ENCODE measurements at places on chromosomes 5 and 9. TPM values are rescaled to one million over a fixed set of nuclear protein-coding genes. Genes with fewer than 3 reads are reported as not detected.

DNA sequence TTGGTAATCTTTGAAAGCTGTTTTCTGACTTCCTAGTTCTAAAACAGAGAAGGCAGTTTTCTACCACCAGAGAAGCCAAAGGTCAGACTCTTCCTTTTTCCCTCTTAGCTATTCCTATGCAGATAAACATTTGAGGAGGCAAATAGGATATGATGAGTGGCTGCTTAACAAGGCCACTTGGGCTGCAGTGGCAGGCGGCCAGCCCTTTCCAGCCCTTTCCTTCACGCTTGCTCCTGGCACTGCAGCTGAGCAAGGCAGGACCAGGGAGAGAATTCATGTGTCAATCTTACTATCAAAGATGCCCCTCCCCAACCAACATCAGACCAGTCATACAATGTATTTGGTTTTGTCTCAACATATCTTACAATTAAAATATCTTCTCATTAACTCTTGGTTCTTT, 36.8 kb upstream of the RNF38 start:
- DNase-seq, result no peak
- H3K36me3 ChIP-seq, result no peaks in the 10 kb centered on the region
- no peaks in the 10 kb centered on the region for H3K27me3 ChIP-seq
- H3K4me3 ChIP-seq, result no peak overlapping the region
- H3K27ac ChIP-seq, result no peak overlapping the region
- H3K4me1 ChIP-seq, result no peaks in the 10 kb centered on the region

DNA sequence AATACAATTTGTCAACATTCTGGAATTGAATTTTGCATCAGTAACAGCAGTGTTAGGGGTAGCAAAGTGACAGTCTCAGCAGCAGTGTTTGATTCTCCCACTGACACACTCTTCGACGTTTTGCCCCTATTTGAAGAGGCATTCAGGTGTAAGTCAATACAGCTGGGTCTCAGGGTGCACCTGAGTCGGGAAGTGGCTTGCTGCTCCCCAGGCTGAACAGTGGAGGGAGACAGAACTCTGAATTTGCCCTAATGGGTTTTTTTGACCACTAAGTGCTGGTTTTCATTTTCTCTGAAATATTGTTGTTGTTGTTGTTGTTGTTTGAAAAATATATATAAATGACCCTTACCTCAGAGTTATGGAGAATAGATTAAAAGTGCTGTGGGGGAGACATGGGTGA, 223.2 kb downstream of the TLR4 start:
- no peak for DNase-seq
- no peak overlapping the region for H3K4me3 ChIP-seq
- H3K27me3 ChIP-seq, result no peaks in the 10 kb centered on the region
- no peaks in the 10 kb centered on the region for H3K4me1 ChIP-seq

Gene IL3
- not detected for total RNA-seq

DNA sequence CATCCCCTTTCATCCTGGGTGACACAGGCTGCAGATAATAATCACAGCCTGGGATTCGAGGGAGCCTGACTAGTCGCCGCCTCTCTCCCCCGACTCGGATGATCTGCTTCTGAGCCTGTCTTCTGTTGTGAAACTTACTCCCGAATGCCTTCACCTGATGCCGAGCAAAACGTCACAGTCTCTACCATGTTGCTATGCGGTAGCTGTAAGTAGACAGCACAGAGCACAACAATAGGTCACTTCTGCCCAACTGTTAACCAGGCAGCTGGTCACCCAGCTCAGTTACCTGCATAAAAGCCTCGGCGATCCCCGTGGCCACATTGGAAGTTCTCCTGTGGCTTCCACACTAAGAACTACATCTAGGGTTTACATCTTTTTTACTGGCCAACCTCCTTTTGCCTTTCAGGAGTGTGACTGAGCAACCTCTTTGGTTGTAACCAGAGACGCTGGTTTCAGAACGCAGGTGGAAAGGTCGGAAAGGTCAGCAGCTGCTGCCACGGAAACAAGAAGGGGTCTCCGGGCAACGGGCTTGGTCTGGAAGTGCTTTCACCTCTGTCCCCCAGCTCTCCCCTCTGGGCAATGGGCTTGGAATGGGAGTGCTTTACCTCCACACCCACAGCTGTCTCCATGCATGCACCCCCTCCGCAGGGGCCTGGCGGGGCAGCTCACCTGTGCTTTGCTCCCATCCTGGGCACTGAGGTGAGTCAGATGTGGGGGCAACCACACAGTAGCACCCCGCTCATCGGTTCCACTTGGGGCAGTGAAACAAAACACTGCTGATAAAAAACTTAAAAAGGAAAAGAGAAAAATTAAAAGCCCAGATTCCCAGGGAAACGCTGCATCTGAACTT, 7.6 kb upstream of the PPP1R26 start:
- no peak for DNase-seq

GRCh38 chr9:114213566-114213965, 58.2 kb downstream of the COL27A1 start:
- no peak overlapping the region for H3K27ac ChIP-seq
- no peak overlapping the region for H3K4me3 ChIP-seq
- H3K36me3 ChIP-seq, result no peaks in the 10 kb centered on the region
- no peaks in the 10 kb centered on the region for H3K27me3 ChIP-seq
- no peak for DNase-seq

DNA sequence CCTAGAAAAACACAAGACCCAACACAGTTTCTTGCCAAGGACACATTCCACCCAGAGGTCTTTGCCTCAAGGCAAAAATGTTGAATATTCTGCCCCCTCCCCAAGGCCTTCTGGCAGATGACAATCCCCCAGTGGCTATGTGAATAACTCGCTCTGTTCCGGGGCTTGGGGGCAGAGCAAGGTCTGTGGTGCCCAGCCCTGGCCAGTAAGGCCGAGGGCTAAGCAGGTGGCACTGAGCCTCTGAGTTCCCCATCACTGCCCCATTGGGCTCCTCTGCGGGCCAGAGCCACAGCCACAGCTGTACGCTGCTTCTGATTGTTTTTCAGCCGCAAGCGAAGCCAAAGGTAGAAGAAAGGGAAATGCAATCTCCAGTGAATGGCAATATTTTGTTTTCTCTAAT, 567.9 kb downstream of the CCDC171 start:
- no peak overlapping the region for H3K4me3 ChIP-seq
- DNase-seq, result no peak
- peaks cover 7% of the 10 kb centered on the region for H3K4me1 ChIP-seq
- no peak overlapping the region for H3K27ac ChIP-seq

Gene FBP2
- not detected for total RNA-seq

Gene SNCAIP
- not detected for total RNA-seq

GRCh38 chr5:80399526-80400239, 8.2 kb upstream of the ZFYVE16 start:
- H3K27ac ChIP-seq, result no peak overlapping the region
- DNase-seq, result peak; percentile 8
- no peak overlapping the region for H3K4me3 ChIP-seq

- no peak for DNase-seq
- H3K4me1 ChIP-seq, result peaks cover 4% of the 10 kb centered on the region
- peaks cover under 1% of the 10 kb centered on the region for H3K27me3 ChIP-seq
- no peak overlapping the region for H3K4me3 ChIP-seq
- H3K36me3 ChIP-seq, result no peaks in the 10 kb centered on the region
Observed at GRCh38 chr5:1435369-1435768, 9.9 kb downstream of the SLC6A3 start.

GRCh38 chr9:132288966-132289365, 65.8 kb downstream of the SETX start:
- DNase-seq, result no peak
- no peak overlapping the region for H3K4me3 ChIP-seq
- H3K36me3 ChIP-seq, result 0 out of 2 replicates have a peak, but pooled peaks cover 1% of the 10 kb centered on the region
- no peak overlapping the region for H3K27ac ChIP-seq
- H3K27me3 ChIP-seq, result no peaks in the 10 kb centered on the region

Gene TAF11L10
- total RNA-seq, result not detected

GRCh38 chr5:126446498-126447224, 23.5 kb downstream of the GRAMD2B start:
- H3K36me3 ChIP-seq, result peaks cover 5% of the 10 kb centered on the region
- DNase-seq, result peak; percentile 76
- H3K4me1 ChIP-seq, result peaks cover 44% of the 10 kb centered on the region
- peak overlapping the region; percentile 95 for H3K27ac ChIP-seq
- peak overlapping the region; percentile 38 for H3K4me3 ChIP-seq

Gene LCN15
- not detected for total RNA-seq

Gene DMRTA1
- total RNA-seq, result 1.5 TPM

Gene PDE8B
- 0.12 TPM for total RNA-seq

DNA sequence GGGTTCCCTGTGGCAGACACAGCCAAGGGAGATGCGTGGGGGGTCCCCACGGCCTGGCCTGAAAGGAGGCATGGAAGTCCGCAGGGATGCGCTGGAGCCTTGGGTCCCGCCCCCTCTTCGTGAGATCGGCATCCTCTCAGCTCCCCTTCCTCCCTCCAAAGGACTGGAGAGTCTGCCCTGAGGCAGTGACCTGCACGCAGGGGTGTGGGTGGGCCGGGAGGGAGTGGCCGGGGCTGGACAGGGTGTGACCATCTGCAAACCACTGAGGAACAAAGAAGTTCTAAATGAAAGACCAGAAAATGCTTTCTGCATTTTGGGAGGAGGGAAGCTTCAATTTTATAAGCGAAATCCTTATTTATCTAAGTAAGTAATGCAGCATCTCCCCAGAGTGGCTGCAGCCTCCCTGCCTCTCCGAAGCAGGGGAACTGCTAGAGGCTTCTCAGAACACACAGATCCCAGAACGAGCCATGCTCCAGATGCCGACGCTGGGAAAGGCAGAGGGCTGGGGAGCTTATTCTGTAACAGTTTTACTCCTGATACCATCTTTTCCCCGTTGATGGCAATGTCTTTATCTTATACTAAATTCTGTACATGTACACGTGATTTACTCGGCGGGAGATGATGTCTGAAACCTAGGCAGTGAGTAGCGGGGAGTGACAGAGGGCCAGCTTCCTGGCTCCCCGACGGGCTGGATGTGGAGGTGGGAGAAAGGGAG, 221.7 kb downstream of the FANCC start:
- DNase-seq, result no peak
- H3K4me3 ChIP-seq, result no peak overlapping the region
- no peaks in the 10 kb centered on the region for H3K36me3 ChIP-seq
- no peak overlapping the region for H3K27ac ChIP-seq
- peaks cover 53% of the 10 kb centered on the region for H3K4me1 ChIP-seq
- no peaks in the 10 kb centered on the region for H3K27me3 ChIP-seq

DNA sequence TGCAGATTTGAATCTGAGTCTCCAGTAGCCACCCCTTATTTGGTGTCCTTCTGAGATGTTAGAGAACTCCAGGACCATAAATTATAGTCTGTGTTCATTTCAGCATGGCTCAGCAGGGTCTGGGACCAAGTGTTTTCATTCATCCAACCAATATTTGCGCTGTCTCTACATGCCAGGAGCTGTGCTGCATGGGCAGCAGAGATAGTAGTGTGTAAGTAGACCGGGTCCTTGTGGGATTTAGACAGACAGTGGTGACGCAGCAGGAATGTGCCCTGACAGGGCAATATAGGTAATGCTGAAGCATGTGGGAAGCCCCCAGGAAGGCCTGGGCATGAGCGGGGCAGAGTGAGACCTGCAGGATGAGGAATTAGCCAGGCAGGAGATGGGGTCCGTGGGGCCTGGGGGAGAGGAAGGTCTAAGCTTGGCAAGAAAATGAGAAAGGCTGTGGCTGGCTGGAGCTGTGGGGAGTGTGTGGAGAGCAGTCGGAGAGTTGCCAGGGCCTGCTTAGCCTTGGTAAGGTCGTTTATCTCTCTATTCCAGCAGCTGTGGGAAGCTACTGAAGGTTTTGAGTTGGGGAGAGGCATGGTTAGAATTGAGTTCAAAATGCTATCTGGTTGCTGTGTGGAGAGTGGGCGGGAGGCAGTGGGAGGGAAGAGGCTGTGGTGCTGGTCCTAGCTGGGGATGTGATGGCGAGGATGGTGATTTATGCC, 16.8 kb downstream of the STXBP1 start:
- no peaks in the 10 kb centered on the region for H3K36me3 ChIP-seq
- no peak overlapping the region for H3K4me3 ChIP-seq
- H3K27ac ChIP-seq, result no peak overlapping the region
- no peaks in the 10 kb centered on the region for H3K27me3 ChIP-seq
- no peaks in the 10 kb centered on the region for H3K4me1 ChIP-seq

Gene TSPAN17
- 47.3 TPM for total RNA-seq

Gene PCDHB9
- total RNA-seq, result 0.73 TPM

GRCh38 chr5:10315824-10316509, 8.3 kb upstream of the CMBL start:
- no peak for DNase-seq
- H3K4me3 ChIP-seq, result no peak overlapping the region
- no peak overlapping the region for H3K27ac ChIP-seq
- H3K4me1 ChIP-seq, result peaks cover 14% of the 10 kb centered on the region
- no peaks in the 10 kb centered on the region for H3K27me3 ChIP-seq

DNA sequence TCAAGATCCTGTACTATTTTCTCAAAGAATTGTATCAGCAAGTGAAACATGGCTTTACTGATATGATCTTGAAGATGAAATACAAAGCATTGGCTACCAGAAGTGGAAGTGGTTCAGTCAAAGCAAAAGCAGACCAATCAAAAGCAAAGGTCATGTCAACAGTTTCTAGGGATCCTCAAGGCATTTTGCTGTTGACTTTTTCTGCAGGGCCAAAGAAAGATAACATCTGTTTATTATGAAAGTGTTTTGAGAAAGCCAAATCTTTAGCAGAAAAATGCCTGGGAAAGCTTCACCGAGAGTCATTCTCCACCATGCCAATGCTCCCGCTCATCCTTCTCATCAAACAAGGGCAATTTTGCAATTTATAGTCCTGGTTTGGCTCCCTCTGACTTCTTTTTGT, 90.3 kb upstream of the ACO1 start:
- no peak overlapping the region for H3K4me3 ChIP-seq
- no peaks in the 10 kb centered on the region for H3K4me1 ChIP-seq
- H3K27ac ChIP-seq, result no peak overlapping the region

GRCh38 chr5:54895816-54896341, 89.5 kb downstream of the ESM1 start:
- peak; percentile 59 for DNase-seq
- no peak overlapping the region for H3K27ac ChIP-seq
- no peaks in the 10 kb centered on the region for H3K27me3 ChIP-seq
- H3K4me1 ChIP-seq, result no peaks in the 10 kb centered on the region
- H3K4me3 ChIP-seq, result no peak overlapping the region

DNA sequence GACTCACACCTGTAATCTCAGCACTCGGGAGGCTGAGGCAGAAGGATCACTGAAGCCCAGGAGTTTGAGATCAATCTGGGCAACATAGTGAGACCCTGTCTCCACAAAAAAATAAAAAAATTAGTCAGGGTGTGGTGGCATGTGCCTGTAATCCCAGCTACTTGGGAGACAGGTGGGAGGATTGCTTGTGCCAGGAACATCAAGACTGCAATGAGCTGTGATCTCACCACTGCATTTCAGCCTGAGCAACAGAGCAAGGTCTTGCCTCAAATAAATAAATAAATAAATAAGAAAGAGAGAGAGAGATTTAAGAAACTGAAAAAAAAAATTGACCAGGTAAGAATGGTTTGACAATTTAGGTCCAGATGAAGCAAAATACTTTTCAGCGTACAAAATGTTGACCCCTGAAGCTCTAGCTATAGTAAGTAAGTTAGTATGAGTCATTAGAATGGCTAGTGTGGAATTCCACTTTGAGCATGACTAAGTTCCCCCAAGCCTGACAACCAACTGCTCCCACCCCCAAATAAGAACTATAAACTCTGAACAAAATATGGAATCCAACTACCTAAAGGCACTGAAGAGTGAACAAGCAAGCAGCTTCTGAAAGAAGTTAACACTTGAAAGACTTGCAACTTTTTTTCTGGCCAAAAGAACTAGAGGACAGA, 217.8 kb upstream of the TLE4 start:
- H3K4me1 ChIP-seq, result peaks cover 3% of the 10 kb centered on the region
- no peaks in the 10 kb centered on the region for H3K36me3 ChIP-seq
- no peak overlapping the region for H3K27ac ChIP-seq
- peak; percentile 53 for DNase-seq
- H3K4me3 ChIP-seq, result no peak overlapping the region

GRCh38 chr5:69160651-69161050, 6.3 kb upstream of the CCNB1 start:
- H3K36me3 ChIP-seq, result no peaks in the 10 kb centered on the region
- DNase-seq, result no peak
- H3K27me3 ChIP-seq, result no peaks in the 10 kb centered on the region
- no peaks in the 10 kb centered on the region for H3K4me1 ChIP-seq
- no peak overlapping the region for H3K27ac ChIP-seq

All from PC-3 (cell line).